ENCODE measurements at places on chromosomes 4 and X.

- DNase-seq, result no peak
Observed at GRCh38 chr4:2867758-2868491, 24.3 kb downstream of the ADD1 start.

- DNase-seq, result no peak
Observed at GRCh38 chr4:185638548-185639301, 103.4 kb upstream of the PDLIM3 start.

GRCh38 chr4:13990596-13991589, 363.4 kb upstream of the BOD1L1 start:
- no peak for DNase-seq

DNA sequence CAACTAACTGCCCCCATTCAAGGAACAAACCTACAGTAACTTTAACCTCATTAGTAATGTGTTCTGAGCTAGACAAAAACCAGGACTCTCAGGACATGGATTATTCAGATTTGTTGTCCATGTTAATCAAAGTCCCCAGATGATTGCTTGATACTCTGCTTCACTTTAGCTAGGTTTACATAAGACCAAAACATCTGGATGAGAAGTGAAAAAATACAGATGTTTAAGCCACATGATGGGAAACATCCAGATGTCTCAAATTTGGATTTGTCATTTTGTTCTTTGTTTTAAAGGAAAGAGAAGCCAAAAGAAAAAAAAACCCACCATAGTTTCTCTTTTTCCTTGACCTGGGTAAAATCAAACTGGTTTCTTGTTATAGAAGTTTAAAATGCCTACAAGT, 48.5 kb upstream of the NRK start:
- no peak for DNase-seq

- no peak for DNase-seq
Observed at GRCh38 chr4:94574616-94575015, 122.9 kb downstream of the PDLIM5 start.

DNA sequence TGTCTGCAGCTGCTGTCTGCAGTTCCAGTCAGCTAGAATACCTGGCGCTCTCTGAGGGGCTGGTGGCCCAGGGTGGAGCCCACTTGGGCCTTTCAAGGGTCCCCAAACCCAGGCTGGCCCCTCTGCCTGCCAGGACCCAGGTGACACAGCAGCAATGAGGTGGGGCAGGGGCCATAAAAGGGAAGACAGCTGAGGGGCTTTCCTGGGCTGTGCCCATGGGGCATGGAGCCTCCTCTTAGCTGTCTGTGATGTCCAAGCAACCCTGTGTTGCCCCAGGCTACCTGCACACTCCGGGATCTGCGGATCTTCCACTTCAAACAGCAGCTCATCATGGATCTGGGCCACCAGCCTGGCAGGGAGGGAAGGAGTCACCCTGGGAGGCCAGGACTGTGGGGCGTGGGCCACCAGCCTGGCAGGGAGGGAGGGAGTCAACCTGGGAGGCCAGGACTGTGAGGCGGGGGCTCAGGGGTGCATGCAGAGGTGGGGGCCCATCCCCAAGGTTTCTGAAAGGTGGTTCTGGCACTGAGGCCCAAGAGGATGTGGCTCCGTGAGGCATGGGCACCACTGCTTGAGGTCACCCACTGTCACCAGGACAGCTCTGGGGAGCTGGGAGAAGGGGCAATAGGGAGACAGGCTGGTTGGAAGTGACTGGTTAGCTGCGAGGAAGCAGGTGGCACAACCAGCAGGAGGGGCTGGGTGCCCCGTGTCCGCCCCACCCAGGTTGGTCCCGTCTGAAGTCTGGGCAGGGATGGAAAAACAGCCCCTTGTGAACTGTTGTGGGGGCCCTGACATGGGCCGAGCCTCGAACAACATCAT, 16.3 kb downstream of the NAT8L start:
- DNase-seq, result no peak

DNA sequence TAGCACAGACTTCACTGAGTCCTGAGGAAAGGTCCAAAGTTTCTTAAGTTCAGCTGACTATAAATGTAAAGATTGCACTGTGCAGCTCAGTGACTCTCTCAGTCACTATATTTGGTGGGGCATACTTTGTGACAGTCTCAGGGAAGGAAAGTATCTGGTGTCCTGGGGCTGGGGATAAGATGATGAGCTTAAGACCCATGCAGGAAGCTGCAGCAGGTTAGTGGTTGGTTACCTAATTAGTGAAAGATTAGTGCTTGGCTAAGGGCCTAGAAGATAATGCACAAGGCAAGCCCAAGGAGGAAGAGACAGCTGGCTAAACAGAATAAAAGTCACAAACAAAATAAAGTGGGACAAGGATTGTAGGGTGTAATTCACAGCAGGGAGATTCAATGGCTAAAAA, 25.4 kb upstream of the SLITRK4 start:
- DNase-seq, result no peak

DNA sequence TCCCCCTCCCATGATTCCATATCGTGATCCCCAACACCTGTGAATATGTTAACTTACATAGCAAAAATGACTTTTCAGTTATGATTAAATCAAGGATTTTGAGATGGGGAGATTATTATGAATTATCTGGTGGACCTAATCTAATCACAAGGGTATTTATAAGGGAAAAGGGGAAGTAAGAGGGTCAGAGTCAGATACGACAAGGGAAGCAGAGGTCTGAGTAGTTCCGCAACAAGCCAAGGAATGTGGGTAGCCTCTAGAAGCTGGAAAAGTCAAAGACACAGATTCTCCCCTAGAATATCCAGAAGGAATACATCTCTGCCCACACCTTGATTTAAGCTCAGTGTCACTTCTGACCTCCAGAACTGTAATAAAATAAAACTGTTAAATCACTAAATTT, 1.0 kb upstream of the IL13RA1 start:
- no peak for DNase-seq

DNA sequence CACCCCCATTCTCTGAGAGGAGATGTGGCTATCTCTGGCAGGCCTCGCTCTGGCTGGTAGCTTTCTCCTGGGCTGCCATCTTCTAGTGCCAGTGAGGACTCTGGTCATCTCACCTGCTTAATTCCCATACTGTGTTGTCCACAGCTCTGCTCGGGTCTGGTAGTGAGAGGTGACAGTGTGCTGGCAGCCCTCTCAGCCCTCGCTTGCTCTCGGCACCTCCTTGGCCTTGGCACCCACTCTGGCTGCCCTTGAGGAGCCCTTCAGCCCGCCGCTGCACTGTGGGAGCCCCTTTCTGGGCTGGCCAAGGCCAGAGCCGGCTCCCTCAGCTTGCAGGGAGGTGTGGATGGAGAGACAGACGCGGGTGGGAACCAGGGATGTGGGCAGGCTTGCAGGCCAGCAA, 52.7 kb downstream of the CPLX1 start:
- DNase-seq, result no peak

GRCh38 chr4:140971077-140971792, 162.0 kb downstream of the RNF150 start:
- DNase-seq, result no peak

DNA sequence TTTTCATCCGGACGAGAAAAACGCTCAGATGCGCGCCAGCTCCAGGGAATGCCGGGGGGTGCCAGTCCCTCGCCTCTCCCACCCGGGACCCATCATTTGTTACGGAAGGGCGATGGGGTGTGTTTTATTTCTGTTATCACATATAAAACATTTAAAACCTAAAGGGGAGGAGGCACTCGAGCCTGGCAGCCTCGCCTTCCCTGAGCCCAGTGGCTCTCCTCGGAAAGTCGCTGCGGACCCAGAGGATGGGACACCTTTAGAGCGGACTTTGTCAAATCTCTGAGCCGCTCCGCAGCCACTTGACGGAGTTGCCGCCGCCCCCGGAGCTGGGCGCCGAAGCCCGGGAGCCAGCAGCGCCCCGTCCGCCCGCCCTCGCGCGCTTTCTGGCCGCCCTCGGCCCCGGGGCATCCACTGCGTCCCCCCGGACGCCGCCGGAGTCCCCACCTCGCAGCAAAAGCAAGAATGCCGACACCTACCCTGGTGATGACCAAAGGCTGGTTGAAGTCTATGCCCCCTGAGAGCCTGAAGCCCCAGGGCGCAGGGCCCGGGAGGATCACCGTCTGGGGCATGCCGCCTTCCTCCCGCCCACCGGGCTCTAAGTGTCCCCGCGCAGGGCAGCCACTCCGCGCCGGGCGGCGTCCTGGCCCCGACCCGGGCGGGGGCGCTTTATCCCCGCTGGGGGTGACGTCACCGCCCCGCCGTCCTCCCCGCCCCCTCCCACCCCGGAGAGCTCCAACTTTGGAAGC, at the start of gene PDLIM3:
Gene PDLIM3 (minus strand): TSS at position 642 of the 746 bp plus-strand sequence. CDS start 73 bp downstream, at position 569.
- DNase-seq, result no peak

- DNase-seq, result no peak
Observed at GRCh38 chr4:17884063-17884462, 73.3 kb downstream of the NCAPG start.

- DNase-seq, result no peak
Observed at GRCh38 chrX:116204932-116205331, 34.4 kb downstream of the AGTR2 start.

GRCh38 chrX:76183289-76184049, 10.6 kb downstream of the PBDC1 start:
- DNase-seq, result no peak

DNA sequence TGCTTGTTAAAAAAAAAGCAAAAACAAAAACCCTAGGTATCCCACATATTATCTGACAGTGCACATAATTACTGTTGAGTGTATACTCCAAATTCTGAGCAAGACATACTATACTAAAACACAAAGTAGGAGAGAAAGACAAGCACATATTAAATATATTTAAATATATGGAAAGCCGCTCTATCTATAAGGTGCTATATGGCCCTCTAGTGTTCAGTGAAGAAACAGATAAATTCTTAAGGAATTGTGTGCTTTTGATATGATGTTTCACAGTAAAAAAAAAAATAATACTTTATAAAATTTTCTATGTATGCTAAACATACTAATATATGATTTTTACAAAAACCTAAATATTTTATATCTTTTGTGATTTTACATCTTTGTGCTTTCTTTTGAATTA, 137.8 kb downstream of the FBXW7 start:
- DNase-seq, result no peak

DNA sequence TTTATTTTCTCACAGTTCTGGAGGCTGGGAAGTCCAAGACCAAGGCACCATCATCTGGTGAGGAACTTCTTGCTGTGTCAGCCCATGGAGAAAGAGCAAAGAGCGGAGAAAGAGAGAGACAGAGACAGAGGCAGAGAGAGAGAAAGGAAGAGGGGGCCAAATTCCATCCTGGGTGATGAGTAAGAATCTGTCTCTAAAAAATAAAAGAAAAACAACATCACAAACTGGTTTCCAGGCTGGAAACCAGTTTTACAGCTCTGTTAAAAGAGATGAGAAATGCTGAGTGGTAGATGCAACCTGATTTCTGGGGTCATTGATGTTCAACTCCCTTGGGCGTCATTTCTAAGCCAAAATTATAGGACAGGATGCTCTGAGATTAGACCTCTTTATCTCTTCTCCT, 72.9 kb downstream of the SHOX start:
- no peak for DNase-seq

DNA sequence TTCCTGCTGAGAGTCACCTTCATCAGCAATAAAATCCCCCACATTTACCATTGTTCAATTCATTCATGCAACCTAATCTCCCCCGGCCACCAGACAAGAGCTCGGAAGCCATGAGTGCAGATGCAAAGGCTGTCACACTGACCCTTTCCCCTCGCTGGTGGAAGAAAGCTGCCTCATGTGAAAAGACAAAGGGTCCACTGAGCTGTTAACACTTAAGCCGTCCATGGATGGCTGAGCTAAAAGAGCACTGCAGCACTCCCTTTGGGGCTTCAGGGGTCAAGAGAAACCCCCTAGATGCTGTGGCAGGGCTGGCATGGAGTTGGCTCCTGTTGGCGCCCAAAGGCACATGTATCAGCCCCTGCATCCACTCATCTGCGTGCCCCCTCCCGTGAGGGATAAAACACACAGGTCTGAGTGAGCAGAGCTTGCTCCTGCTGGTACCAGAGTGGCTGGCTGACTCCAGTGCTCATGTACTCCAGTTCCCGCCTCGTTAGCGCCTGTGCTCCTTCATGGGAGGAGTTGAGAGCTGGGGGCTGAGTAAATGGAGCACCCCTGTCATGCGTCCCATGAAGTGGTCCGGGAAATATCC, 216.5 kb downstream of the PDHA2 start:
- DNase-seq, result no peak

GRCh38 chr4:144685911-144686310, 40.0 kb downstream of the HHIP start:
- no peak for DNase-seq

- DNase-seq, result no peak
Observed at GRCh38 chr4:159483110-159483781, 380.4 kb downstream of the RAPGEF2 start.

- no peak for DNase-seq
Observed at GRCh38 chr4:109990261-109991257, 77.9 kb downstream of the EGF start.

- no peak for DNase-seq
Observed at GRCh38 chrX:1894740-1895139, 279.9 kb downstream of the ASMT start.

DNA sequence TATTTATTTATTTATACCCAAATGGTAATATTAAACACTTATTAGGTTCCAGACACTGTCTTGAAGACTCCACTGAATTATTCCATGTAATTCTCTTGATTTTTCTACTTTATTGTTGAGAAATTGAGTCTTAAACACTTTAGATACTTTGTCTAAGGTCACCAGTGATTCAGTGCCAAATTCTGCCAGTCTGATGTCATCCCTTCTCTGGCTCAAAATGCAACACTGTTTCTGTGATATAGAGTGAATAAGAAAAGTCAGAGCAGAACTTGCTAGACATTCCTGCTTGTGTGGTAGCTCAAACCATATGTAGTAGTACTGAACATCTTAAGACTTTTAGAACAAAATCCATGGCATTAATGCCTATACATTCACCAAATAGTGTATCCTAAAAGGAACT, 164.3 kb downstream of the GABRB1 start:
- DNase-seq, result no peak

DNA sequence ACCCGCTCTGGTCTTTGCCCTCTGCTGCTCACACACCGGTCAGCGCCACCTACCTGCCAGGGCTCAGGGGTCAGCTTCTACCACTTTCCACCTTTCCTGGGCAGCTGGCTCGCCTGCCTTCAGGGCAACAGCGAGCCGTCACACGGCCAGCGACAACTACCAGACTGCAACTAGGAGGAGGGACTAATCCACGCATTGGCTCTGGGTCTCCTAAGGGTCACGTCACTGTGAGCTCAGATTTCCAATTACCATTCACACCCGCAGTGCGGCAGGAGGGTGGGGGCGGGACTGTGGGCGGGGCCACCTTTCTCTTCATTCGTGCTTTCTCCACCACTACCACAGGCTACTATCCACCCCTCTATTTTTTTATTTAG, at the start of gene BEX5:
Gene BEX5 (minus strand): TSS at position 172 of the 374 bp plus-strand sequence. CDS start 1,712 bp downstream, outside the sequence.
- peak; percentile 43 for DNase-seq

Data from effector CD4-positive, alpha-beta T cell (primary cell).